ENCODE measurements at places on chromosomes 1 and 21. TPM values are rescaled to one million over a fixed set of nuclear protein-coding genes. Genes with fewer than 3 reads are reported as not detected.

Gene NUP210L
- total RNA-seq, result not detected

Gene DNAI4
- total RNA-seq, result 4.1 TPM

Gene TMCO2
- not detected for total RNA-seq

Gene NES
- 26.6 TPM for total RNA-seq

Gene RORC
- total RNA-seq, result not detected

Gene OR2M4
- not detected for total RNA-seq

Gene LIN28A
- not detected for total RNA-seq

Gene CCDC17
- 1.2 TPM for total RNA-seq

Gene ARHGEF16
- 0.23 TPM for total RNA-seq

Gene LMOD1
- total RNA-seq, result 8.6 TPM

Gene VSIG8
- not detected for total RNA-seq

Gene LRRC39
- total RNA-seq, result not detected

Gene CYYR1
- total RNA-seq, result not detected

Gene PLPPR4
- 0.12 TPM for total RNA-seq

Gene DMBX1
- not detected for total RNA-seq

Gene APOBEC4
- not detected for total RNA-seq

Gene NCF2
- not detected for total RNA-seq

Gene PLA2G2A
- 2.0 TPM for total RNA-seq

Gene IL20
- not detected for total RNA-seq

Gene LAMC2
- total RNA-seq, result 4.4 TPM

Gene ZBTB17
- 32.2 TPM for total RNA-seq

Gene RNU1-3
- total RNA-seq, result under 0.01 TPM

Gene HFM1
- total RNA-seq, result 0.17 TPM

Gene TEX38
- not detected for total RNA-seq

Gene DHCR24
- 176 TPM for total RNA-seq

Gene PTAFR
- total RNA-seq, result 0.23 TPM

Gene RGS16
- total RNA-seq, result 0.23 TPM

Gene HSF2BP
- total RNA-seq, result 1.2 TPM

Gene TNFAIP8L2
- total RNA-seq, result not detected

Gene PHF13
- total RNA-seq, result 20.0 TPM

Gene KRTAP13-2
- total RNA-seq, result not detected

Gene CLDN19
- total RNA-seq, result not detected

Gene MYOG
- total RNA-seq, result 8.9 TPM

Gene DAB1
- total RNA-seq, result 1.5 TPM

Gene SLC16A4
- total RNA-seq, result 11.6 TPM

Gene FCGR3B
- total RNA-seq, result not detected

Gene IL23R
- total RNA-seq, result not detected

Gene PCSK9
- total RNA-seq, result 34.5 TPM

Gene CRP
- total RNA-seq, result not detected

Gene NTMT2
- total RNA-seq, result not detected

Gene BCAR3
- total RNA-seq, result 25.3 TPM

Gene C1orf87
- total RNA-seq, result not detected

Gene SAMD13
- total RNA-seq, result 1.2 TPM

Gene CFAP74
- total RNA-seq, result not detected

Gene TSTD1
- 37.9 TPM for total RNA-seq

Gene KIF2C
- 1.1 TPM for total RNA-seq

Gene S100A9
- total RNA-seq, result not detected

Gene GJA8
- total RNA-seq, result not detected

Gene NUAK2
- 4.6 TPM for total RNA-seq

Gene PCP4L1
- total RNA-seq, result not detected

Gene CRABP2
- 58.3 TPM for total RNA-seq

Gene BLACAT1
- not detected for total RNA-seq

Gene GBP4
- 0.17 TPM for total RNA-seq

Gene NUDC
- 58.8 TPM for total RNA-seq

Gene OR10K1
- total RNA-seq, result not detected

Gene HAPLN2
- not detected for total RNA-seq

Gene FOXD2
- total RNA-seq, result 2.2 TPM

Gene RUNX3
- total RNA-seq, result not detected

Gene SIPA1L2
- 18.0 TPM for total RNA-seq

Gene LAPTM5
- 0.35 TPM for total RNA-seq

Measured in pericardium fibroblast (primary cell).